HuH-7.5 (cell line): ENCODE measurements at places on chromosomes 3 and 15.

GRCh38 chr15:90365414-90366055 is 13.5 kb downstream of the ZNF774 start:
- no peak for DNase-seq

- DNase-seq: peak; percentile 58
Observed at GRCh38 chr15:70854666-70854976, 664 bp upstream of the LARP6 start.

GRCh38 chr3:17396036-17396435 is 346.4 kb downstream of the TBC1D5 start:
- DNase-seq: no peak

GRCh38 chr15:70561885-70562284 is 201.5 kb downstream of the UACA start:
- DNase-seq: no peak

DNA sequence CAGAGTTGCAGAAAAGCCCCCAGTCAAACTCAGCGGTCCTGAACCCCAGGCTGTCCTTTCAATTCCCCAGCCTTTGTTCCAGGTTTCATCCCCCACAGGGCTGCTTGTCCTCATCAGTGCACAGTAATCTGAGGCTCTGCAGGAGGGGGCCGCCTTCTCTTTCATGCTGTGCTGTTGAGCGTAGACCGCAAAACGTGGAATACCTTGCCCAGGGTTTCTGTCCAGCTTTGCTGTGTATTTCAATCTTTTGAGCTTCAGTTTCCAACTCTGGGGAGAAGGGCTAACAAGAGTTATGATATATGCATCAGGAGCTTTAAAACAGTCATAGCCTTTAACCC is 64.8 kb downstream of the FAM43A start:
- DNase-seq: no peak

DNA sequence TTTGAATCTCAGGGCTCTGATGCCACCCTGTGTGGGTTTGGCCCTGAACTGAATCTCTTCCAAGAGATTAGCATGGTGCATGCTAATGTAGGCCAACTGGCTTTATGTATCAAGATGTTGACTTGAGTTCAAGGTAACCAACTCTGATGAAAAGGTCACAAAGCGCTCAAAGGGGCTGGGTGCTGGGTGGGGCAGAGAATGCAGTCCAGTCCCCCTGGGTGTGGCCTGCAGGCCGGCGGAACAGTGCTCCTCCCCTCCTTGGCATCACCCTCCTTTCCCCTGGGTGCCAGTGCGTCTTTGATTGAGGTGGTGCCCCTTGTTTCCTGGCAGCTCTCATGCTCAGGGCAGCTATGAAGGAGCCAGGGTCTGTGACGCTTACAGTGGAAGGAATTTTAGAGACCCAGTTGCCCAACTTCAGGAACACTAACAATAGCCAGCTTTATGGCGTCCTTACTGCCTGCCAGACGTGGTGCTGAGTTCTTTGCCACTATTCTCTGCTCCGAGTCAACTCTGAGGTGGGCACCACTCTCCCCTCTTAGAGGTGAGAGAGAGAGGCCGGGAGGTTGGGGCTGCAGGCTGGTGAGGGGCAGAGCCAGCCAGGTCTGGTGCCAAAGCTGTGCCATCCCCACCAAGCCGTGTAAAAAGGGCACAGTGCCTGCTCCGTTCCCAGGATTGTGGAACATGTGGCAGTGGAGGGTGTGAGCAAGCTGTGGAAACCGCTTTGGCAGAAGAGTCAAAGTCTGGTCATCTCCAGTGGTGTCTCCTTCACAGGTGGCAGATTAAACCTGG is 9.8 kb downstream of the SYNM start:
- DNase-seq: no peak

GRCh38 chr3:39362812-39363211 is 20.4 kb upstream of the SLC25A38 start:
- DNase-seq: no peak

DNA sequence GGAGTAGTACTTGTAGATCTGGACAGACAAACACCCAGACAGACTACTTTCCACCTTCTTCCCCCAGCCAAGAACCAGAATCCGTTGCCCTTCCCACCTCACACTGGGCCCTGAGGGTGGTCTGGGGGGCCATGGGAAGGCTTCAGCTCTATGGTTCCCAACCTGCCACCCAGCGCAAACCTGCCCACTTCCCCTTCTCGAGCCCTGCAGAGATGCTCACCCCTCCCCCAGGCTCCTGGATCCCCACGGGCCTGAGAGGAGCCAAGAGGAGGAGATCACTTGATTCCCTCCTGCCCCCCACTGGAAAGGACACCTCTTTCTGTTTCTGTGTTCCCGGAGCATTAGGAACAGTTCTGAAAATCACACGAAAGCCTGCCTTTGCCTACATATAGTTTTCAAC is 8.7 kb downstream of the STRA6 start:
- no peak for DNase-seq

GRCh38 chr3:26280517-26280916 is 342.1 kb upstream of the LRRC3B start:
- DNase-seq: no peak

DNA sequence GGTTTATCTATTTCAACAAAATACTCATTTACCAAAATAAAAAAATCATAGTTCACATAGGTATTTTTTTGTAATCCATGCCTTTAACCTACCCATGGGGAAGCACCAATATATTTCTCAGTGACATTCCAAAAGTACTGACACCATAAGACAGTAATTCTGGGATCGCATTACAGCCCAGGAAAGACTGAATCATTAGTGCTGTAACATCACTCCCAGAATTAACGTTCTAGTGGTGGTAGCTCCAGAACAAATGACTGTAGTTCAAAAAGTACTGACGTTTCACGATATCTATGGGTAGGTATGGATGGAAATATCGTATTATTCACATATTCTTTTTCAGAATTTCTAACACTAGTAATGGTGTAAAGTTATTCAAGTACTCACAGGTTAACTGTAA is 54.3 kb upstream of the NEK10 start:
- no peak for DNase-seq

GRCh38 chr15:85531083-85531482 is 150.7 kb downstream of the AKAP13 start:
- no peak for DNase-seq

GRCh38 chr3:129829640-129830039 is 63.9 kb downstream of the TMCC1 start:
- DNase-seq: peak; percentile 14

DNA sequence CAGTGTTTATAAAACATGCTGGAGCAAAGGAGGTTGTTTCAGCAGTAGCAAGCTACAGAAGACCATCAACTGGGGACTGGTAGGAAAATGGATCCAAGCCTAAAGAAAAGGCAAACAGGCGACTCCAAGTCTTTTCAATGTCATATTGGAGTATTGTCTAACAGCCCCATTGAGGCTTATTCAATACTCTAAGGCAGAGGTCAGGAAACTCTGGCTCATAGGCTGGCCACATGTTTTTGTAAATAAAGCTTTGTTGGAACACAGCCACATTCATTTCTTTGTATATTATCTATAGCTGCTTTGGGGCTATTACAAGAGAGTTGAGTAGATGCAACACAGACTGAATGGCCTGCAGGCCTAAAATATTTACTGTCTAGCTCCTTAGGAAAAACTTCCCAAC is 77.5 kb downstream of the RPL22L1 start:
- DNase-seq: no peak

GRCh38 chr3:72437661-72438406 is 410.4 kb downstream of the SHQ1 start:
- DNase-seq: no peak

DNA sequence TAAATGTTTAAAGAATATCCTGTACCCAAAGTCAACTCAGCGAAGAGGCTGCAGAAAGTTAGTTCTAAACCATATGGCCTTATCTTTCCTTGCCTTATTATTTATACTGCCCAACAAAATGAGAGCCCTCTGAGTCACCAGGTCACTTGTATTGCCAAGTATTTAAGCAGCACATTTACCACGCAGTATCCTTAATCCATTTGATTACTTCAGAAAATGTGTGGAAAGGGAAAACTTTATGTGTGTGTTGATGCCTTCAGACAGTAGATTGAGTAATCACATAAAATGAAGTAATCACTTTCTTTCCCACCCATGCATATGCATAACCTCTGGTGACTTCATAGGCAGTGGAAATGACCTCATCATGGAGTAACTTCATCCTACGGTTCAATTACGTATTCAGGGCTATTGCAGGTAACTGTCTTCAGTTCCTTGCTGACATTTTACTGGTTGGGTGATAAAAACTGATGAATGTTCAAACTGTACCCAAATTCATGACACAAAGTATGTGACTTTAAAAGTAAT is 7.5 kb upstream of the CADPS start:
- DNase-seq: no peak

DNA sequence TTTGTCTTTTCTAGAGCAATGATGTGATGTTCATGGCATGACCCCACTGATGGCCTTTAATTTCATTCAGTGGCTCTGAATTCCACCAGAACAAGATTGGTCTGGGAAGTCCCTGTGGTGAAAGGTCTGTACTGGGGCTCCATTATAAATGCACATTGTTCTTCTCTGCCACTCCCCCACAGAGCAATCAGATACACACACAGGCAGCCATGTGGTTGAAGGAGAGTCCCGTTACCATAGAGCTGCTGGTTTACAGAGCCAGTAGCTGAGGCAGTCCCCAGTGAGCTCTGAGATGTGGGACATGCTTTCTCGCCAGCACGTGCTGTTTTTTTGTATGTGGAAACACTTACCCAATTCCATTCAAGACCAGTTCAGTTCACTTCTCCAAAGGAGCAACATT is 172.7 kb upstream of the TRIM42 start:
- no peak for DNase-seq

GRCh38 chr15:45168286-45168685 is 19.5 kb downstream of the SHF start:
- DNase-seq: no peak

DNA sequence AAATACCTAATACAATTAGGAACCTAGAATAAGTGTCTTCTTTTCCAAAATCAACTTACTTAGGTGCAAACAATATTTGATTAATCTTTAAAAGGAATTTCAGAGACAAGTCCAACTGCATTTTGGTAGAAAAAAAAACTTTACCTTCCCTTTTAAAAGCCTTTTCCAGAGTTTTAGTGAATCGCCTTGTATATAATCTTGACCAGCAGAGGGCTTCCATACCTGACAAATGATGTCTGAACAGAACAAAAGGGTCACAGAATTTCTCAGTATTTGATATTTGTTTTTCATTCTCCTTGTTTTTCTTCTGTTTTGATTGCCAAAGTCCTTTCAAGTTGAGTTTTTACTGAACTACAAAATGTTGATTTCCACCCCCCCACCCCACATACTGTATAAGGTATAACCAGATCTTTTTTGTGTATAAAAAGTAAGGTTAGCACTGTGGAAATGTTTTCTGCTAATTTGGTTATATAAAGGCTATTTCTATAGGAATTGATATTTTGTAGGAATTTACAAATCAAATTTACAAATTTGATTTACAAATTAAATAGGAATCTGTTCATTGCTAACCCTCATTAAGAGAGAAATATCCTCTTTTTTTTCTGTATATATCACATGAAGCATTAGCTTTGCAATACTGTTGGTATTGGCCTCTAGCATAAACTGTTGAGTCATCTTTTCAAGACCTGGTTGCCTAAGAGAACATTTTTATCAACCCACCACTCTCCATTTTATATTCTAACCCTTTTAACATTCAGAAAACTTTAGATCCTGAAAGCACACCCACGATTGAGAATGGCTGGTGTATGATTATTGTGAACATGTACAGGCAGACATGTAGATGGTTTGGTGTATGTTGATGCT is 464.1 kb upstream of the RARB start:
- no peak for DNase-seq

DNA sequence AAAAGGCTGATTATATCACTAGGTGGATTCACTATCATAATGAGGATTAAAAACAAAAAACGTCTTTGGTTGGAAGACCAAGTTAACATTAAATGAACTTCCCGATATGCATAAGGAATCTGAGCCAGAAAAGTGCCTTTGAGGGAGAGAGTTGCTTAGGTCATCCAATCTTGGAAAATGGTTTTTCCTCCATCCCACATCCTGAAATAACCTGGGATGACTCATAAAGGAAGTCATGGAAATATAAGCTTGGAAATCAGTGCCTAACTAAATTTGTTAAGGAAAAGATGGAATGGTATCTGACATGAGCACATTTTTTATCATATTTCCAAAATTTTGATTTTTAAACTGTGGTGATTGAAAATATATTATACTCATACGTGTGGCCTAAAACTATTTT is 66.0 kb downstream of the KBTBD8 start:
- DNase-seq: no peak

- DNase-seq: no peak
Observed at GRCh38 chr3:52841211-52841980, 6.6 kb upstream of the MUSTN1 start.

DNA sequence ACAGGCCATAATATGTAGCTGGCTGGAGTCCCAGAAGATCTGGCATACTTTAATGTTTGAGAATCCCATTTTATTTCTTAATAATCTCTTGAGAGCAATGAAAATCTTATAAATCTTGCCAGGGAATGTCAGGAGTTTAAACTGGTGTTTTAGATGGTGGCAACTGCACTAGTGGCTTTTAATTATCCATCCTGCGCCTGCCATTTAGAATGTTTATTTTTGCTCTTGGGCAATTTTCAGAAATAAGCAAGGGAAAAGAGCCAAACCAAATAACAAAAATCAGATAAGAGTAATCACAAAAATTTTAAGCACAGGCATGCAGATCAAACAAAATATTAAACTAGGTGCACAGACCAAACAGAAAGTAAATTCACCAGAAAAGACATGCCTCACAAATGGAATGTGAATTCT is 41.9 kb upstream of the UBP1 start:
- DNase-seq: no peak
